ENCODE measurements at places on chromosomes 3 and 15. TPM values are rescaled to one million over a fixed set of nuclear protein-coding genes. Genes with fewer than 3 reads are reported as not detected.

GPR62 gene
- 0.11 TPM for total RNA-seq

MYZAP gene
- total RNA-seq = 0.65 TPM

ASB14 gene
- 0.11 TPM for total RNA-seq

PTH1R gene
- 3.0 TPM for total RNA-seq

GLDN gene
- 56.1 TPM for total RNA-seq

ZNF860 gene
- 2.8 TPM for total RNA-seq

KIF7 gene
- 21.9 TPM for total RNA-seq
